Psoas muscle (tissue), 8 donors: ENCODE measurements at places on chromosomes 12 and 14. TPM values are rescaled to one million over a fixed set of nuclear protein-coding genes. Genes with fewer than 3 reads are reported as not detected.

STXBP6 gene
- 2.2 TPM for polyA plus RNA-seq

CCT2 gene
- polyA plus RNA-seq = 129 TPM

VWF gene
- 78.1 TPM for polyA plus RNA-seq

MYRFL gene
- polyA plus RNA-seq = 0.06 TPM

DNA sequence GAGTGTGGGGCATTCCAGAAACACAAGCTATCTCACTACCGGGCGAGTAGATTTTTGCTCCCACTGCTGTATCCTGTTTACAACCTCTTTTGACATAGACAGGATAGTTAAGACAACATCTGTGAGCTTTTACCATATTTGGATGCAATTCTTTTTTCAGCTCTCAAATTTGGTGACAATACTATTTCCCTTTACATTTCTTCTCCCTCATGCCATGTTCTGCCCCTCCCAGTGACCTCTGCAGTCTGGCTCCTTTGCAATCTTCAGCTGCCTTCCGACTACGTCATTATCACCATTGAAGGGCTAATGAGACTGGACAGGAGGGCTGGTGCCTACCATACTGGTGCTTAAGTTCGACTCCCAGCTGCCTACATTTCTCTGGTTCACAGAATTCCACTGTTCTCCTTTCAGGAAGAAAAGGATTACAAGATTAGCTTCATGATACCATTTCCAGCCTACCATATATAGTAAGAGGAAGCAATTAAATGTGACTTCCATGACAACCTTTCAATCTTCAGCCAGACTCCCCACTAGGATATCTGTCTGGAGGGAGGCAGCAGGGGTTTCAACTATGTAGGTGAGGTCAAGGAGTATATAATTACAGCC is 251.6 kb downstream of the PHLDA1 start:
- no peak for DNase-seq

DNA sequence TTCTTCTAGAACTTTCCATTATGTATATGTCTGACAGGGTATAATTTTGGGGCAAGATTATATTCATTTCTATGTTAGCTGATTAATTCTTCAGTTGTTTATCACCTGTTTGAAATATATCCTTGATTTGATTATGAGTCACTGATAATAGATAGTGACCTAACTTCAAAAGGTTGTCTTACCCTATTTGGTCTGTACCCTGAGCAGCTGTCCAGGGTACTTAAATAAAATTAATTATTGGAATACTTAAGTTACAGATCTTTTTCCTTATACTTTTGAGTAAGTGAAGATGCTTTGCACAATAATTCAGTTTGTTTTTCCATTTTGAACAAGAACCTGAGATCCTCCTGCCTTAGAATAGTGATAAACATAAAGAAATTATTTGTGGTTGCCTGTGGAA is 13.2 kb upstream of the NPAS3 start:
- no peak for DNase-seq

DNA sequence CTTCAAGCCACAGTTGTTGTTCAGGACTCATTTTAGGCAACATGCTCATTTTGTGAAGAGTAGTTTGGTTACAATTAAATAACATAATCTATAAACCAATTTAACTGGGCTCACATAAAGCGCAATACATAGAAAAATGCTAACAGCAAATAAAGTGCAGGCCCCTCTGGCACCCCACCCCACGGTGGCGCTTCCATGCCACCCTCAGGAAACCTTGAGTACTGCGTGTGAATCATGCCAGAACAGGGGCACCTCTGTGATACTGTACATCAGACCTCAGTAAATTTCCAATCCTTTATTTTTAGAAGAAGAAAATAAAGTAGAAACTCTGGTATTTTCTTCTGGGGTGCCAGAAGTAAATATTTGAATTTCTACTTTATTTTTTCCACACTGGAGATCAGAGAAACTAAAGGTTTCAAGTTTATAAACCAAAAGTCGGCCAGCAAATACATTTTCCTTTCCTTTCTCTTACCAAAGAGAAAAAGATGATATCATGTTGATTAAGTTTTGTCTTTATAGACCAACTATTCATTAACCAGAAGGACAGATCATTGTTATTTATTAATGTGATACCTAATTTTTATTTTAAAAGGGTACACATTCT is 316.8 kb downstream of the PAWR start:
- no peak for DNase-seq

GRCh38 chr12:58396239-58396638 is 454.9 kb downstream of the ATP23 start:
- no peak for DNase-seq

GRCh38 chr14:82385048-82385447 is 851.4 kb upstream of the SEL1L start:
- DNase-seq = no peak

DNA sequence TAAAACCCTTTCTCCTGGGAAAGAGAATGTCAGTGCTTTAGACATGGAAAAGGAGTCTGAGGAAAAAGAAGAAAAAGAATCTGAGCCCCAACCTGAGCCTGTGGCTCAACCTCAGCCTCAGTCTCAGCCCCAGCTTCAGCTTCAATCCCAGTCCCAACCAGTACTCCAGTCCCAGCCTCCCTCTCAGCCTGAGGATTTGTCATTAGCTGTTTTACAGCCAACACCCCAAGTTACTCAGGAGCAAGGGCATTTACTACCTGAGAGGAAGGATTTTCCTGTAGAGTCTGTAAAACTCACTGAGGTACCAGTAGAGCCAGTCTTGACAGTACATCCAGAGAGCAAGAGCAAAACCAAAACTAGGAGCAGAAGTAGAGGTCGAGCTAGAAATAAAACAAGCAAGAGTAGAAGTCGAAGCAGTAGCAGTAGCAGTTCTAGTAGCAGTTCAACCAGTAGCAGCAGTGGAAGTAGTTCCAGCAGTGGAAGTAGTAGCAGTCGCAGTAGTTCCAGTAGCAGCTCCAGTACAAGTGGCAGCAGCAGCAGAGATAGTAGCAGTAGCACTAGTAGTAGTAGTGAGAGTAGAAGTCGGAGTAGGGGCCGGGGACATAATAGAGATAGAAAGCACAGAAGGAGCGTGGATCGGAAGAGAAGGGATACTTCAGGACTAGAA is 6.1 kb downstream of the PNN start:
- no peak for DNase-seq

GRCh38 chr12:129827866-129828384 is 75.9 kb downstream of the TMEM132D start:
- DNase-seq = no peak

GRCh38 chr12:76633415-76633814 is 73.8 kb upstream of the OSBPL8 start:
- DNase-seq = no peak
